ENCODE measurements at places on chromosomes 16 and 17.

DNA sequence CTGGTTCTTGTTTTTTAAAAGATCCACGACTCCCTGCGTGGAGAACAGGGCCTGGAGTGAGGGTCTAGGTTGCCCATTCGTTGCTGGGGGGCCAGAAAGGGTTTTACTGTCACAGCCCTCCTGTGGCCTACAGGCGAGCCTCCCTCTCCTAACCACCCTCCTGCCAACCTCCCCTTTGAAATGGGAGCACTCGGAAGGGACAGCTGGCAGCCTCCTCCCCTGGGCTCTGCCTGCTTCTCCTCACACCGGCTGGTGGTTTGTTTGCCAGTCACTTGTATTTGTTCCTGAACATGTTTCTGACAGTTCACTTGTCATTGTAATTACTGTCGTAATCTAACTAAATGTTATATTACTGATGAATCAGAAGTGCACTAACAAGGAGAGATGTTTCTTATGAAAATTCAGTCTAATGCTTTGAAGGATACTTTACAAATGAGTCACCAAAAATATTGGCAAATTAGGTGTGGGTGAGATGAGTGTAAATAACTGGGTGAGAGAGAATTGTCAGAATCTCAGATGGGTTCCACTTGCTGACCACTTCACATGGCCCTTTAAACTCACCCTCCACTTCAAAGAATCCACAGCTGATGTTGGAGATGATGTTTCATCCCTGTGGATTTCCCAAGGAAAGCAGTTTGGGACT lies 2.7 kb upstream of the SPPL2C start:
- no peak for DNase-seq

DNA sequence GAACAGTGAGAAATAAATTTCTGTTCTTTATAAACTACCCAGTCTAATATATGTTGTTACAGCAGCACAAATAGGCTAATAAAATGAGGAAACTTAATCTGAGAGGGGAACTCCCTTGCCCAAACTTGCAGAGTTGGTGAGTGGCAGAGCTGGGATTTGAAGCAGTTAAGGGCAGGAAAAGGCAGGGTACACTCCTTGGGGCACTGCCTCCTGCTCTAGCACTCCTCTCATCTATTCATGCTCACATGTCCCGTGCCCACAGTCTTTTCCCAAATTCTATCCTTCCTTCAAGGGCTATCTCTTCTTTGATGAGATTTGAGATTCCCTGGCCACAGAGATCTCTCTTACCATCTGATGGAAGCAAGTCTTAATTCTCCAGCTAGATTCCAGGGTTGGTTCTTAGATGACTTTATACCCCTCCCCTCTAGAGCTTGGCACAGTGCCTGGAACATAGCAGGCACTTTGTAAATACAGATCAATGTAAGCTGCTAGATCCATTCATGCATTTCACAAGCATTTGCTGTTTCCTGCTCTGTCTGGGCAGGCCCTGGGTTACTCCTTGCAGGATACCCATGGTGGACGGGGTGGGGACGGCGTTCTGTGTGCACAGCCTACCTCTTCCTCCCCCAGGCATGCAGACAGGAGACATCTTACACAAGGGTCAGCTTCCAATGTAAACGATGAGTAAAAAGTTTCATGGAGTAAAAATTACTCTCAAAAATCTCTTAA lies 39.2 kb upstream of the ABCC12 start:
- no peak for DNase-seq

GRCh38 chr17:79031996-79032875 lies 8.3 kb downstream of the C1QTNF1 start:
- DNase-seq = no peak

DNA sequence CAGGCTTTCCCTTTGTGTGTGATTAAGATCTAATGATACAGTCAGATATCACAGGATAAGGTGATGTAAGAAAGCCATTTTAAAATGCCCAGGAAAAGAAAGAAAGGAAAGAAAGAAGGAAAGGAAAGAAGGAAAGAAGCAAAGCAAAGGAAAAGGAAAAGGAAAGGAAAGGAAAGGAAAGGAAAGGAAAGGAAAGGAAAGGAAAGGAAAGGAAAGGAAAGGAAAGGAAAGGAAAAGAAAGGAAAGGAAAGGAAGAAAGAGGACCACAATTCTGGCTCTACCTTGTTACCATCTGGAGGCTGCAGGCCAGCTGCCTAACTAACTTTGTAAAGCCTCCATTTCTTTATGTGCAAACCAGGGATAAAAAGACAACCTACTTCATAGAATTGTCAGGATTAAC lies 131.6 kb downstream of the DYNLRB2 start:
- DNase-seq = no peak

- DNase-seq = no peak
Observed at GRCh38 chr17:69757688-69758430, 317.2 kb upstream of the KCNJ16 start.

DNA sequence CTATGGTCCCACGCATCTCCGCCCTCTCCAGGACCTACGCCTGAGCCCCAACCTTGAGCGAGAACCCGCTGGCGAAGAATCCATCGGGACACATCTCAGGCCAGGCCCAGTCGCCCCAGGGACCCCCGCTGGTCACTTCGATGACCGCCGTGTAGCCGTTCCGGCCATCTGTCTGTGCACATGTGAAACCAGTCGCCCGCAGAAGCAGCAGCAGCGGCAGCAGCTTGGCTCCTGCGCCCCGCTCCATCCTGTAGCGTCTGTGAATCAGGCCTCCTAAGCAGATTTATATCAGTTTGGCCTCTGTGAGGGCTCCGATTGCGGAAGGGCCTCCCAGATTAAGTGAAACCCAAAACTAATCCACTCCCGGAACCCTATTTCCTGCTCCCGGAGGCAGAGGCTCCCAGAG lies at the start of gene VMO1:
TSS of gene VMO1 (minus strand) at position 259 of the 406 bp plus-strand sequence. CDS start at position 247, 12 bp downstream.
- no peak for DNase-seq

DNA sequence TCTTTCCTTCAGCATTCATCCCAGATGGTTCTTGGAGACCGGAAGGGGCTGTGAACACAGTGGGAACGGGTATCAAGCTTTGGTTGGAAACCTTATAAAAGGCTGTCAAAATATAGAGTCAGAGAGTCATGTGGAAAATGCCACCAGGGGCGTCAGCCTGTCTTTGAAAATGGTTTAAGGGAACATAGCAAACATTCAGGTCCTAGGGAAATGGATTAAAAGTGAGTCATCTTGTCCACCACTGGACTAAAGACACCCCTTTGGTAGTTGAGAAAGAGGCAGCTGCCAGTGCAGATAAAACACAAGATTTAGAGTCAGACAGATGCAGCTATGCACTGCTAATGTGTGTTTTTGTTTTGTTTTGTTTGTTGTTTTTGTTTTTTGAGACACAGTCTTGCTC lies 47.8 kb upstream of the BCO1 start:
- no peak for DNase-seq

DNA sequence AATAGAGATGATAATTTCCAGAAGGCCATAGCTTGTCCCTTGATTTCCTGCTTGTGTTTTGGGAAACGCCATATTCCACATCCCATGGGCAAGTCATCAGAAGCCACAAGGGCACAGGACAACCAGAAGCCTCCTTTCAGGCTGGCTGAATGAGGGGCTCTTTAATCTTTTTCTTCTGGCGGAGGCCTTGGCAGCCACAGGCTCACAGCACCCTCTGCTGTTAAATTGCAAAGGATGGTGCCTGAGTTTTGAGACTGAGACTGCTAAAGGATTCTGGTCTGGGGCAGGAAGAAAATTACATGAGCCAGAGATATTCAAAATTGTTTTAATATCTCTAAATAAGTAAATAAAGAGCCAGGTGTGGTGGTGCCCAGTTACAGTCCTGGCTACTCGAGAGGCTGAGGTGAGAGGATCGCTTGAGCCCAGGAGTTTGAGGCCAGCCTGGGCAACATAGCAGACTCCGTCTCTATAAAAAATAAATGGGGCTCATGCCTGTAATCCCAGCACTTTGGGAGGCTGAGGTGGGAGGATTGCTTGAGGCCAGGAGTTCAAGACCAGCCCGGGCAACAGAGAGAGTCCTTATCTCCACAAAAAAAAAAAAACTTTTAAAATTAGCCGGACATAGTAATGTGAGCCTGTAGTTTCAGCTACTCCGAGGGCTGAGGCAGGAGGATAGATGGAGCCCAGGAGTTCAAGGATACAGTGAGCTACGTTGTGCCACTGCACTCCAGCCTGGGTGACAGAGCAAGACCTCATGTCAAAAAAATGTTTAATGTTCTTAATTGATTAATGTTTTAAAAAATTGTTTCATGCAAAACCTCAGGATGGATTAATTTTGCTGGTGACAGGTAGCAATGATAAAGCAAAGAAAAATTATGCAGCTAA lies 26.3 kb downstream of the AARSD1 start:
- DNase-seq = no peak

GRCh38 chr17:62649570-62649969 lies 22.1 kb downstream of the MRC2 start:
- DNase-seq = no peak

DNA sequence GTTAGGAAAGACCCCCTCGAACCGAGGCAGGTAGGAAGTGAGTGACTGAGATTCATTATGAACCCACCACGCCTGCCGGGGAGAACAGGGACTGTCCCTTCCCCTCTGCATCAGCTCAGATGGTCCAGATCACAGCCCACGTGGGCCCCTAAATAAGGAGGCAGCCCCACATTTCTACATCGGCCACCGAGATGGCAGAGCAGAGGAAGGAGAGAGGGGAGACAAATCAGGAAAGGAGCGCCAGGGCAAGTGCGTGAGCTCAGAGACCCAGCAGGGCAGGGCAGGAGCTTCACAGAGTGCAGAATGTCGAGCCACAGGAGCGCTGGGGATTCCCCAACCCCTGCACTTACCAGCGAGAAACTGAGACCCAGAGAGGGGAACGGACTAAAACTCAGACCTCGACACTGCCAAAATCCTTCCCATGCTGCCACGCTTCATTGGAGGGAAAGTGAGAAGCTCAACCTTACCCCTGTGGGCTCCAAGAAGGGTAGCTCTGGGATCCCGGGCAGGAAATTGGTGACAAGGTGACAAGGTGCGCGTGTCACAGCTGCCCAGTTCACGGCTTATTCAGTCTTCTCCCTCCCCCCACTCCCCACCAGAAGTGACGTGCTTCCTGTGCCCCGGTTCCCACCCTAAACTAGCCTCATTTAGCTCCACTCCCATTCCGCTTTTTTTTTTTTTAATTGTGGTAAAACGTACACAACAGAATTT lies at the start of gene ICAM2:
TSS of gene ICAM2 (minus strand) at position 578 of the 711 bp plus-strand sequence. CDS start 13,942 bp downstream, outside the sequence.
- peak; percentile 61 for DNase-seq

DNA sequence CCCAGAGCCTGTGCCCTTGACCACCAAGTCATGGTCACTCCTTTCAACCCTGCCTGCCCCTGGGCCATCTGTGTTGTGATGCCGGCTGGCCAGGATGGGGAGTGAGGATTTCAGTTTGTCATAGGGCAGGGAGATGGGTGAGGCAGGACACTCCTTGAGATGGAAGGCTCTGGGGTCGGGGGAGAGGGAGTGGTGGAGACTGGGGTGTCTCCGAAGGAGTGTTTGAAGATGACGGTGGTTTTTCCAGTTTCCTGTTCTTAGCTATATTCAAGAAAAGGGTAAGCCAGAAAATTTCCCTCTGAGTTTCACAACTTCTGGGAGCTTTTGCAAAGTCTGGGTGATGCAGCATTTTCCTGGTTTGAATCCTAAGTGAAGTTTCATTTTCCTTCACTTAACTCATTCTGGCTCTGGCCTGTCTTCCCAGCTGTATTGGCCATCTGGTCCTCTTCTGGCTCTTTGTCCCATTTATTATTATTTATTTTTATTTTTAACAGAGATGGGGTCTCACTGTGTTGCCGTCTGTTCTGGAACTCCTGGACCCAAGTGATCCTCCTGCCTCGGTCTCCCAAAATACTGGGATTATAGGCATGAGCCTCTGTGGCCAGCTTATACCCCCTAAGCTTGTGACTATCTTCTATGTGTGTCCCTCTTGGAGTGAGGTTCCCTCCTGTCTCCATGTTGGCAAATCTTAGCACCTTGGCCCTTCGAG lies 27.7 kb downstream of the ABCC1 start:
- no peak for DNase-seq

- DNase-seq = no peak
Observed at GRCh38 chr17:42279776-42280630, 3.8 kb upstream of the STAT5B start.

DNA sequence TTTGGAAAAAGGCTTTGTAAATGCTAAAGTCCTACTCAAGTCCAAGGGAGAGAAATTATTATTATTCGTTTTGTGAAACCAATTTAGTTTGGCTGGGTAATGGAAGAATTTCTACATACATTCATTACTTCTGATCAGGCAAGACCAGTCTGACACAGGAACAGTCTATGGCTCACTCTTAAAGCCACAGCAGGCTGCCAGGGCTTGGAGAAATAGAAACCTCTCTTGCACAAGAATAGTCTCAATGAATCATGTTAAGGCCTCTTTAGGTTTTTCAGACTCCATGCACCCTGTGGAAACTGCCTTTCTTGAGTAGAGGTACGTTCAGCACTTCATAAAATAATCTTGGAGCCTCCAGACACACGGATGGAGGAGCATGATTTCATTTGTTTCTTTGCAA lies 167.7 kb downstream of the IRX3 start:
- no peak for DNase-seq

GRCh38 chr16:9976601-9977000 lies 205.6 kb downstream of the GRIN2A start:
- DNase-seq = no peak

GRCh38 chr16:9134739-9135138 lies 43.3 kb downstream of the HAPSTR1 start:
- DNase-seq = peak; percentile 51

- no peak for DNase-seq
Observed at GRCh38 chr17:70905796-70906195, 736.5 kb downstream of the KCNJ2 start.

GRCh38 chr17:4344926-4345325 lies 21.5 kb downstream of the UBE2G1 start:
- no peak for DNase-seq

DNA sequence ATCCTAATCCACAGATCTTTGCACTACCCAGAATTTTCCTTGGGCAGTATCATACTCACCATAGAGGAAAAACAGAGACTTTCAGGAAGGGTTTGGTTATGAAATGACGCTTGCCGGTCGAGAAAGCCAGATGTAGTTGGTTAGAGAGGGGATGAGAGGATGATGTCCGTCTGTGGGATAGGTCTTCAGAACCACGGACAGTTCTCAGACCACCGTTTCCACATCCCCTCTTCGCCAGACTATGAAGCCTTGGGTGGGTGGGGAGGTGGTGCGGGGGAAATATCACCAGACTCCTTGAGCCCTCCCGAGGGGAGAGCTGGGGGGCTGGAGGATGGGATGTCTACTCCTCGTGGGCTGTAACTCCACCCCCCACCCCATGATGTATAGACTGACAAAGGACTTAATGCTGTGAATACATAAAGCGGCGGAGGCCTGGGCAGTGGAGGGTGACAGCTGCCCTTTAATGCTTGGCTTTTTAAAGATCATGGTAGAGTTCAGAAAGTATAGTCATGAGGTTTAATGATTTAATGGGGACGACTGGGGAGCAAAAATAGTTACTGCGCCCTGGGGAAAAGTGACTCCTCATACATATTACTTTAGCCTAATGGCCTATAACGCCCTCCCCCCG lies 96.6 kb downstream of the MRM1 start:
- DNase-seq = no peak

- no peak for DNase-seq
Observed at GRCh38 chr17:82868715-82869131, 28.9 kb upstream of the ZNF750 start.

All from stimulated activated CD4-positive, alpha-beta T cell treated with anti-CD3 and anti-CD28 coated beads, Interleukin-1b, Interleukin-23, amount 100 ng/mL, for 24 hours (primary cell).